ENCODE measurements at places on chromosomes 7 and 10. TPM values are rescaled to one million over a fixed set of nuclear protein-coding genes. Genes with fewer than 3 reads are reported as not detected.

GRCh38 chr10:62354916-62355315 lies 19.3 kb upstream of the ZNF365 start:
- DNase-seq, result no peak

DNA sequence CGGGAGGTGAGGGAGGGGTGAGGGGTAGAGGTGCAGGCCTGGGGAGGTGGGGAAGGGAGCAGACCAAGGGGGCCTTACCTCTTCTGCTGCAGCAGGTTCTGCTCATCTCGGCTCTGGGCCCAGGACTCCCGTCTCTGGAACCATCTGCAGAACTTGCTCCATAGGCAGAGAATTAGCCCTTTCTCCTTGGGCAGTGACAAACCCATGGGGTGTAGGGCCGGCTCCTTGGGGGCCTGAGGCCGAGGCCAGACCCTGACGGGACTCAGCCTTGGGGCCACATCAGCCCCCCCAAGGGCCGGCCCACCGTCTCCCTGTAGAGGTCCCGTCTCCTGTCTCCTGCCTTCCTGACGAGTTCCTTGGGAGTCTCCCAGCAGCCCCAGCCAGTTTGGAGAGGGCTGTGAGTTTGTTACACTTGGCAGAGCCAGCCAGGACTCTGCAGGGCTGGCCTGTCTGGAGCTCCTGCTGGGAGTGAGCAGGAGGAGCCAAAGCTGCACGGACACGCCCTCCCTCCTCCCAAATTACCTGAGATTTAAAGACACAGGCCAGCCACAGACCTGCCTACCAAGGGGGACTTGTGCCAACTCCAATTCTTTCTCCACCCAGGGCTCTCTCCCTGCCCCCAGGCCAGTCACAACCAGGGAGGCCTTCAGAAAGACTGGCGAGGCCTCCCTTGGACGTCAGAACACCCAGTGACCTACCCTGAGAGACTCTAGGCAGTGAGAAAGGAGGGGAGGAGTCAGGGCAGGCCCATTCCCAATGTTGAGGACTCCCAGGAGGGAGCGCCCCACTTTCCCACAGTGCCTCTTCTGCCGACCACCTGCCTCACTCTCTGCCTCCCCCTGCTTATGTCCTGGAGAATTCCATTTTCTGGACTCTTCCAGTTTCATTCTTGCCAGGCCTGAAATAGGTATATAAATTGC lies at the start of gene TRPV6:
Gene TRPV6 (minus strand): TSS at position 435 of the 920 bp plus-strand sequence.
- no peak for DNase-seq

BTRC gene
- 12.9 TPM for total RNA-seq

EXOC6 gene
- 16.8 TPM for total RNA-seq

DNA sequence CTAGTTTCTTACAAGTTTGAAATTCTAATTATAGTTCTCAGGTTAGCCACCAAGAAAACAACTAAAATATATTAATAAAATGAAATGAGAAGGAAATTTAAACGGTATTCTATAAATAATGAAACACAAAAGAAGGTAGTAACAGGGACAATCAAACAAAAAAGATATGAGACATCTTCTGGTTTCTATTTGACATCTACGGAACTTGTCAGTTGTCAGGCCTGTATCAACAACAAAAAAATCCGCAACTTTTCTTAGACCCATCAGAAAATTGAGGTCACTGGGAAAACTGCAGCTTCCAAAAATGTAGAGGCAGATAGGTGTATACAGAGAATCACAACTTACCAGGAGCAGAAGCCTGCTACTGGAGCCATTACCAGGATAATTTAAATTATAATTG lies 70.6 kb downstream of the ZPBP start:
- DNase-seq, result no peak

DNA sequence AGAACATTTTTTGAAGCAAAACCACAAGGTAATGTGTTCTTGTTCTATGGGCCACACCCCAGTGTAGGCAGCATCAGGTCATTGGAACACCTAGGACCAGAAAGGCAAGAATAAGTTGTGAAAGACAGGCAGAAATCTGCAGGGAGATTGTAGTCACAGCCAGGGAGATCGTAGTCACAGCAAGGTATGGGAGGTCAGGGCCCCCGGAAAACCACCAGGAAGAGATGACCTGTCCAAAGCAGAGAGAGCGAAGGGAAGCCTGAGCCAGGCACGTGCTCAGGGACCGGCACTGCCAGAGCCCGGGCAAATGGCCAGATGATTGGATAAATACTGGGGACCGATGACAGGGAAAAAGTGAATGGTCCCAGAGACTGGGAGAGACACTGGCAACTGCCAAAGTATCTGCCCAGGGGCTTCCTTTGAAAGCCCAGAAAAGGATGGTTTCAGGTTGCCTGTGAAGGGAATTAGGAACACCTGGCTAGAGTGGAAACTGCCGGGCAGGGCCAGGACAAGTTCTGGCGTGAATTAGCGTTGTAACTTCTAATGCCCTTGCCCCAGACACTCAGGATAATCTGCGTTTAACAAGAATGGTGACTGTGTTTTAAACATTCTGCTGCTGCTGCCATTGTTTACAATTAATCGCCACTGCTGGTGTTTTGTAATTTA lies 3.9 kb upstream of the NOBOX start:
- DNase-seq, result no peak

DNA sequence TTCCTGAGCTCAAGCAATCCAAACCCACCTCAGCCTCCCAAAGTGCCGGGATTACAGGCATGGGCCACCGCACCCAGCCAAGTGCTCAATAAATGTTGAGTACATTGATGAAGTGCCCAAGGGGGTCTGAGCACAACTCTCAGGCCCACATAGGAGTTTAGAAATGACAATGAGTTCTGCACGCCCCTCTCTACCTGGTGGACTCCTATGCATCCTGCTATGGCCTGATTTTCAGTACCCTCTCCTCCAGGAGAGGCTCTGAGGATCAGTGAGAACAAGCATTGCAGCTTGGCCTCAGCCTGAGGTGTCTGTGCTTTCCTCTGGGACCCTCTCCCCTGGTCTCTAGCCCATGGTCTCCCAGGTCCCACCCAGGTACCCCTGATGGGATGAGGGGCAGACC lies 20.9 kb upstream of the GRIFIN start:
- DNase-seq, result no peak

GRCh38 chr10:89351412-89351779 lies 23.6 kb downstream of the IFIT3 start:
- no peak for DNase-seq

DNA sequence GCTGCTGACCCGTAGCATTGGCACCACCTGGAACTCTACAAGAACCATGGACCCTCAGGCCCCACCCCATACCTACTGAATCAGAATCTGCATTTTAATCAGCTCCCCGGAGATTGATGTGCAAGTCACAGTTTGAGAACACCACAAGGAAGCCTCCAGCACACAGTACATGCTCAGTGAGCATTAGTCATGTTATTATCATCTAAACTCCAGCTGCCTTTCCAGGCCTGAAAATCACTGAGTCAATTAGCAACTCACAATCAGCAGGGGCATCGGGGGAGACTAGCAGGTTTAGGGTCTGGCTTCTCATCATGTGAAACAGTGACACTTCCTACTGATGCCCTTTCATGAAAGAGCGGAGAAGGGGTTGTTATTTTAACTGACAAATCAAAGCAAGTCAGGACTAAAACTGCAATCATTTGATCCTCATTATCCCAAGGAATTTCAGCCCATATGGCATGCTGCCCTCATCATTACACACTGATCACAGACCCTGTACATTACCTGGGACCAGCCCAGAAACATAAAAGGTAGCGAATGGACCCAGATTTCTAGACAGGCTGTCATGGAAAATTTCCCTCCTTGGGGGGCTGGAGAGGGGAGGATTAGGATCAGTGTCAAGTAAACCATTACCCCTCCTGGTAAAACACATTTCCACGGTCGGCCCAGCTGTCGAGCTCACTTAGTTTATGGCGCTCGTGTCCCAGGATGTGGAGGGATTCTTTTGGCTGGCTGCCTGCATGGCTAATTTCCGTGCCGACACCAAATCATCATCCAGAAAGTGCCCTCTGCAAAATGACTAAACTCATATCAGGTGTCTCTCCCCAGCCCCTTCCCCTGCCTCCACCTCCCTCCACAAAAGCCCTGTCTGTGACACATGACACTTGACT lies 122.8 kb downstream of the PRLHR start:
- DNase-seq, result no peak

H2BK1 gene
- not detected for total RNA-seq

DNA sequence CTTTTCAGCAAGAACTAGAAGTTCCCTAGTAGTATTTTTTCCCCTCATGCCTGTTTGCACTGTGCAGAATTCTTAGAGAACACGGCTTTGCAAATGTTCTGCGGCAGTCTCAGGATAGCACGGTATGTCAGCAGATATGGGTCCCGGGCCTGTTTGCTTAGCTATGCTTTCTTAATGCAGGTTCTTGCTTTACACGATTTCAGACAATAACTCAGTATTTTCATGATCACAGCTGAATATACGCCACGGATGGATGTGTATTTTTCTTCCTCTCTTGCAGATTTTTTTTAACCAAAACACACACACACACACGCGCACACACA lies 137.3 kb downstream of the HECW1 start:
- DNase-seq, result no peak

DNA sequence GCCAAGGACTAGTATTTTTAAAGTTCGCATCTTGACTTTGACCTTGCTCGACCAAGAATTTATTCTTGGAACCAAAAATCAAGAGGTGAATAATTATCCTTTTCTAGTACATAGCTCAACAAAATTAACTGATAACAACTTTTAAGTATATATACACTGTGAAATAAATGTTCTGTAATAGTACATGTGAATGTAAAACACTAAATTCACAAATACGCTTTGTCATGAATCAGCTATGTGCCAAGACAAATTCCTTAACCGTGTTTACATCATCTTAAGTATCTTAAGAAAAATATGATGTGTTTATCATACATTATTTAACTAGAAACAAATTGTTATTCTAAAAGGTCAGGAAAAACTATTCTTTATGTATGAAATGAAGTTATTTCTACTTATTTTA lies 83.3 kb downstream of the CUL2 start:
- DNase-seq, result no peak

SLC18A3 gene
- total RNA-seq, result not detected

DNA sequence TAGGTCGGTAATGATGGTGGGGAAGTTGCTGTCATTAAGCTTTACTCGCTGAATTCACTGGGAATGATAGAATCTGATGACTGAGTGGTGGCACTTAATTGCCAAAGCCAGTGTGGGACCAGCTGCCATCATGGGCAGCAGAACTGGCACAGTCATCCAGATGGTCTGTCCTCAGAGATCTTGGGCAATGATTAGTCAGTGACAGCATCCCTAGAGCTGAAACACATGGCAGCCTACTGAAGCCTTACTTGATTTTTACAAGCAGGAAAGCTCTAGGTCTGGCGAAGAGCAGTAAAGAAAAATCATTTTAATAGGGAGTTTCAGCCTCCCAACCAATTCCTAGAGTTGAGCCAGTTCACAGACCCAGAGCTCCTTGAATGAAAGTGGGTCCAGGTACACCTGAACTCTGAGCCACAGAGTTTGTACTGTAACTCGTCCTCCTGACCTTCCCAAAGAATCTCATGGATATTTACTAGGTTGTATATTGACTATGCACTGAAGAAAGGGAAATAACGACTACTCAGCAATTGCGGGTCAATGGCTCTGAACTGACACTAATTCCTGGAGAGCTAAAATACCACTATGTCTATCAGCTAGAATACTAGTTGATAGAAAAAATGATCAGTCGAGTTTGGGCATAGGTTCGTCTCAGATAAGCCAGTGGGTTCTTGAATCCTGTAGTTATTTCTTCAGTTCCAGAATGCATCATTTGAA lies 4.4 kb upstream of the ASB13 start:
- no peak for DNase-seq

DNA sequence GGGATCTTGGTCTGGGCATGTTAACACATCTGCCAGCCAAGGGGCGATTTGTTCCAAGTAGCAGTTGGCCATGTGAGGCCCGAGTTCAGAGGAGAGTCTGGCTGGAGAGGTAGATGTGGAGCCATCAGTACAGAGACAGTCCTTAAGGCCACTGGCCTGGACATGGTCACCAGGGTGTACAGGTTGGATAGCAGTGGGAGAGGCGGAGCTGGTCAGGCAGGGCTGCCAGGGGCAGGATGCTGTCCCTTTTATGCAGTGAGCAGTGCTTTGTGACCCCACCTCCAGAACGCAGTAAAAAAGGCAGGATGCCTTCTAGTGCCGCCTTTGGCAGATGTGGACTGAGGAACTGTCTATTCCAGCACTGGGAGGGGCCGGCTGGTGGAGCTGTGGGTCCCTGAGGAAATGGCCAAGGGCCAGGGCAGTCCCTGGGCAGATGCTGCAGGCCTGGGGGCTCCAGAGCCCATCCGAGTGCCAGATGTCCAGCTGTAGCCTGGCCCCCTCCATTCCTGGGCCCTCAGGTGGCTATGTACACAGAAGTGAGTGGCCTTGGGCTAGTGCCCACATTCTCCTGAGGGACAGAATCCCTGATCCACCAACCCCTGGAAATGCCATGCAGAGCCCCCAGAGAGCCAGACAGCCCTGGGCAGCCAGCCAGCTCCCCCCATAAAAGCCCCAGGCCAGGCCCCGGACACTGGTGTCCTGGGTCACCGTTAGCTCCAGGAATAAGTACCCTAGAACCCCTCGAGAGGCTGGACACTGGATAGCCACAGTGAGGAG lies 17.2 kb upstream of the MYL7 start:
- DNase-seq, result no peak

CAV1 gene
- total RNA-seq, result 210 TPM

All from thoracic aorta (tissue), 2 donors.